ENCODE measurements at places on chromosomes 12 and 14.

DNA sequence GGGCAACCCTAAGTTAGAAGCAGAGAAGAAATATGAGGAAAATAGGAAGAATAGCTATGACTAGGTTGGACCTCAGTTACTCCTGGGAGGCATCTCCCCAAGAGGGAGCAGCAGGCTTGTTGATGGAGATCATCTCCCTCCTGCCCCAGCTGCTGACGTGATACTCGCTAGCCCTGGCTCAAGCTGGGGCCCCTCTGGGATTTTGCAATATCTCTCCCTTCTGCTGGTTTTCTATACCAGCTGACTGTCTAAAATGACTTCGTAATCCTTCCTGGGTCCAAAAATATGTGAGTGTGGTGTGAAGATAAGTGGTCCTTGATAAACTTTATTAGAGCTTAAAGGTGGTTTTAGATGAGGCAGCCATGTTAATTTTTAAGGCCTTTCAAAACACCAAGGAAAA is 4.5 kb upstream of the HECTD4 start:
- DNase-seq, result peak; percentile 82

DNA sequence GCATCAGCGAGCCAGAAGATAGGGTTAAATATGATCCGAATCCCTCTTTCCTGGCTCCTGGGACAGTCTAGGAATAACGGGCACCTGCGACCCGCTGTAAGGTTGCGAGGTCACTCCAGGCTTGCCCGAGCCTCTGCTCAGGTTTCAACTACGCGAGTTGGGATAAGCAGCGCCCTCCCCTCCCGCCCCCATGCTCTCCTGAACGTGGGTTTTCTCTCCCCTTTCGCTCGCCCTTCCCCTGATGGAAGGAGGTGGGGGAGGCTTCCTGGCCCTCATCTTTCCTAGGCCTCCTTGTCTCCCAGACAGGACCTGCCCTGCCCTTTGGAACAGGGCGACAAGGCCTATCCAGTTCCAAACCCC is 753 bp upstream of the ATP5MC2 start:
- peak; percentile 38 for DNase-seq

DNA sequence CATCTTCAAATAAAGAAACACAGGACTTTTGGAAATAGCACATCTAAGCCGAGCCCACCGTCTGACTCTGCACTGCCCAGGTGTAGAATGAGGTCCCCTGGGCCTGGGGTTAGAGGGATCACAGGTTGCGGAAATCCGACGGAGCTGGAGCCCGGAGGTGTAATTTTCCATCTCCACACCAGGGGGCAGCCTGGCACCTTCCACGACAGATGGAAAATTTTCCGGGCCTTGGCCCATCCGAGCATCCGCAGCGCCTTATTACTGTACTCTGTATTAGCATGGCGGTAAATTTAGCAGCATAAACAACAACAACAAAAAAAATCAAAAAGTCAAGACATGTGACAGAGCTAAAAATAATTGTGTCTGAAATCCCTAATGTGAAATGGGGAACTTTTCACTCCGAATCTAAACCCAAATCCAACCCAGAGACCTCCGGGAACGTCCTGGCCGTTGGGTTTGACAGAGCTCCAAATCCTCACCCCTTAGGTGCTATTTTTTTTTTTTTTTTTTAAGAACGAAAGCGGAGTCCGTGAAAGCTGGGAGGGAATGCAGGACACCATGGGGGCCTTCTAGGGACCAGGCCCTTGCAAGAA is 93.9 kb downstream of the KSR2 start:
- DNase-seq, result peak; percentile 51

- DNase-seq, result no peak
These were observed 28.9 kb downstream of the GSG1 start for GRCh38 chr12:13074396-13075117.

DNA sequence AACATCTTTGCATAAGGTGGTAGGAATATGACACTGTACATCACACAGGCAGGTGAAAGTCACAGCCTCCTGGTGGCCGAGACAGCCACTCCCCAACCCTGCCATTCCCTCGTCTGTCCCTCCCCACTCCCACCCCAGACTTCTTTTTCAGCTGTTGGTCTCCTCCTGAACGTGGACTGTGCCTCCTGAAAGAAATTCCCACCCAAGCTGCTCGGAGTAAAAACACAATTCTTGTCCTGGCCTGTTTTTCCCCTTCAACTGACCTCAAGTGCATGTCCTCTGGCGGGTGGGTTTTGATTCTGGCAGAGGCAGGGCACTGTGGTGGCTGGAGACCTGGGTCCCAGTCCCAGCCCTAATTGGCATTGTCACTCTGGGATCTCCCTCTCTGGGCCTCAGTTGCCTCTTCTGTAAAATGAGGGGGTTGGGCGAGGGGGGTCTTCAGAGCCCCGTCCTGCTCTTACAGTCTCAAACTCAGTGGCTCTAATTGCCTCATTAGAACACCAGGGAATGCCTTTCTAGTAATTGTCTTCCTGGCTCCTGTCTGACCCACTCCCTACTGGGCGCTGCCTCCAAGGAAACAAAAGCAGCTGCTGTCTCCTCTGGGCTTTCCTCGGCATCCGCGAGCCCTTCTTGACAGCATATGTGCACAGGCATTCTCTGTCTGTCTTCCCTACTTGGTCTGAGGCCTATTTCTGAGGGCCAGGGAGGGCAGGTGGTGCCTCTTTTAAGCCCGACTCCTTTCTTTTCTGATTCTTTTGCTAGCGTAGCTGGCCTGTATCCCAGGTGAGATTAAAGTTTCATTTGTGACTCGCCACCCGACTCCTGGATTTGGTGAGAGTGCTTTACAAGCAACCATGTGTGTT is 186.6 kb upstream of the RMST start:
- no peak for DNase-seq

GRCh38 chr12:32612658-32613614 is 66.2 kb upstream of the DNM1L start:
- DNase-seq, result no peak

Data from fibroblast of gingiva (primary cell).